ENCODE measurements at places on chromosomes 3 and 15. TPM values are rescaled to one million over a fixed set of nuclear protein-coding genes. Genes with fewer than 3 reads are reported as not detected.

CHST13 gene
- 0.35 TPM for polyA plus RNA-seq

RBM6 gene
- 181 TPM for polyA plus RNA-seq

ADAMTS17 gene
- 4.1 TPM for polyA plus RNA-seq

HCLS1 gene
- 6.4 TPM for polyA plus RNA-seq

DNASE1L3 gene
- 1.7 TPM for polyA plus RNA-seq

PRSS50 gene
- polyA plus RNA-seq = 0.54 TPM

SHC4 gene
- 0.83 TPM for polyA plus RNA-seq

MKRN3 gene
- polyA plus RNA-seq = 0.27 TPM

CPEB1 gene
- 2.4 TPM for polyA plus RNA-seq

KBTBD13 gene
- polyA plus RNA-seq = 1.6 TPM

IL17RE gene
- polyA plus RNA-seq = 102 TPM

DCP1A gene
- 31.3 TPM for polyA plus RNA-seq

LRRC2 gene
- polyA plus RNA-seq = 0.47 TPM

CAPN3 gene
- 12.5 TPM for polyA plus RNA-seq

CSPG4 gene
- 38.6 TPM for polyA plus RNA-seq

SLC27A2 gene
- polyA plus RNA-seq = 8.8 TPM

CLDN18 gene
- 142 TPM for polyA plus RNA-seq

ISL2 gene
- 0.19 TPM for polyA plus RNA-seq

P3H2 gene
- polyA plus RNA-seq = 31.0 TPM

P4HTM gene
- polyA plus RNA-seq = 39.5 TPM

SMAD6 gene
- 37.5 TPM for polyA plus RNA-seq

DLEC1 gene
- polyA plus RNA-seq = 7.8 TPM

All from right lung (tissue), 10 donors.